ENCODE measurements at places on chromosomes 3 and 15.
A peak's percentile ranks its signal among the peaks of the same experiment; 100 is the strongest.

GRCh38 chr15:66226736-66227135, 26.8 kb downstream of the MEGF11 start:
- DNase-seq, result no peak

DNA sequence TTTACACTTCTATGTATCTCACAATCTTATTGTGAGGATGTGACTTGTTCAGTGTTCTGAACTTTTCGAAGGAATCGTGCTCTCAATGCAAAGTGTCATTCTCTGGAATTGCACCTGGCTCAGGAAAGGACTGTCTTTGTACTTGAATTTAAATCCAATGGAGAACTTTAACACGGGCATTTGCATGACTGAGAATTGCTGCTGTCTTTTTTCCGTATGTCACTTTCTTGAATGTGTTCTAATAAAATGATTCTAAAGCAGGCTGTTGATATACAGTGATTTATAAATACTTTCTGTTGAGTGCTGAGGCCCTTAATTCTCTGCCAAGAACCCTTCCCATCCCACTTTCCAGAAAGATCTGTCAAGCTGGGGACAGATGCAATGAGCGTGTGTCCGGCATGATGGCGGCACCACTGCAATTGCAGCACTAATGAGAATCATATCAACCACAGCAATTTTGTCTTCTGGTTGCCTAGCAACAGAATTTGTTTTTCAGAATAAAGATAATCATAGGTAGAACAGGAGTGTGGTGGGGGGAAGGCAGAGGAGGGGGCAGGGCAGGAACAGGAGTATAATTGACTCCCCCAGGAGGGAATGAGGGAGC, 210.6 kb upstream of the UMPS start:
- DNase-seq, result no peak

- no peak for DNase-seq
Measured at GRCh38 chr15:70923311-70924080, 30.9 kb downstream of the LRRC49 start.

DNA sequence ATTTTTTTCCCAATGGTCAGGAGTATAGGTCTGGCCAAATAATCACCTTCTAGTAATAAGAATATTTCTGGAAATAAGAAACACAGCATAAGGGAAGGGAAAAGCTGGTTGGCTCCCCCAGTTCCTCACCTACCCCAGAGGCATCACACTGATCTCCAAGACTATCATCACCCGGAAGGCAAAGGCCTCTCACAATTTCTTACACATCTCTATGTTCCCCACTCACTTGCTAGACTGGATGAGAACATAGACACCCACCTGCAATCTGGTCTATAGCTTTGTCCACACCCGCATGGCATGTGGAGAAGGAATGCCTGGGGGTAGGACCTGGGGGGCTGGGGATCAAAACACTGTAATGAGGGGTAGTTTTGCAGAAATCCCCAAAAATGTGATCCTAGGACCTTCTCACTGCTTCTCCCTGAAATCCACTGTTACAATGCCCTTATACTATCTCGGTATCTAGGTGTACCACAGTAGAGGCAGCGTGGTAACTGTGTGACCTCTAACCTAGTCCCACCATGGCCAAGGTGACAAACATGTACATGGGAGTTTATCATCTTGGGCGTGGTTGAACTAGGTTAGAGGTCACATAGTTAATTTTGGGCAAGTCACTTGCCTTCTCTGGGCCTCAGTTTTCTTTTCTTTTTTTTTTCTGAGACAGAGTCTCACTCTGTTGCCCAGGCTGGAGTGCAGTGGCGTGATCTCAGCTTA, 29.5 kb upstream of the NRROS start:
- DNase-seq, result peak; percentile 38

DNA sequence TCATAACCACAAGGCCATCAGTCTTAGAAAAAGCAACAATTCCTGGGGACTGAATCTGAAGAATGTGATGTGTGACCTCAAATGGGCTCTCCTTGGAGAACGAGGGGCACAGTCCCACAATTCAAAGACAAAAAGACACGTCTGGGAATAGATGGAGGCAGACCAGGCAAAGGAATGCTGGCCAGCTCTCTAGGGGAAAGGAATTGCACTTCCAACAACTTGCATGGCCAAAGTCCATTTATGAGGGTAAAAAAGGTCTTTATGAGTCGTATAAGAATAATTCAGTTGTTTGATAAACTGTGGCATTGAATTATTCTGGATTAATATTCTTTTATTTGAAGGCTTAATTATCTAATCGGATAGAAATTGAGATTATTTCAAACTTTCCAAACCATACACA, 180.5 kb upstream of the FEZF2 start:
- DNase-seq, result no peak

DNA sequence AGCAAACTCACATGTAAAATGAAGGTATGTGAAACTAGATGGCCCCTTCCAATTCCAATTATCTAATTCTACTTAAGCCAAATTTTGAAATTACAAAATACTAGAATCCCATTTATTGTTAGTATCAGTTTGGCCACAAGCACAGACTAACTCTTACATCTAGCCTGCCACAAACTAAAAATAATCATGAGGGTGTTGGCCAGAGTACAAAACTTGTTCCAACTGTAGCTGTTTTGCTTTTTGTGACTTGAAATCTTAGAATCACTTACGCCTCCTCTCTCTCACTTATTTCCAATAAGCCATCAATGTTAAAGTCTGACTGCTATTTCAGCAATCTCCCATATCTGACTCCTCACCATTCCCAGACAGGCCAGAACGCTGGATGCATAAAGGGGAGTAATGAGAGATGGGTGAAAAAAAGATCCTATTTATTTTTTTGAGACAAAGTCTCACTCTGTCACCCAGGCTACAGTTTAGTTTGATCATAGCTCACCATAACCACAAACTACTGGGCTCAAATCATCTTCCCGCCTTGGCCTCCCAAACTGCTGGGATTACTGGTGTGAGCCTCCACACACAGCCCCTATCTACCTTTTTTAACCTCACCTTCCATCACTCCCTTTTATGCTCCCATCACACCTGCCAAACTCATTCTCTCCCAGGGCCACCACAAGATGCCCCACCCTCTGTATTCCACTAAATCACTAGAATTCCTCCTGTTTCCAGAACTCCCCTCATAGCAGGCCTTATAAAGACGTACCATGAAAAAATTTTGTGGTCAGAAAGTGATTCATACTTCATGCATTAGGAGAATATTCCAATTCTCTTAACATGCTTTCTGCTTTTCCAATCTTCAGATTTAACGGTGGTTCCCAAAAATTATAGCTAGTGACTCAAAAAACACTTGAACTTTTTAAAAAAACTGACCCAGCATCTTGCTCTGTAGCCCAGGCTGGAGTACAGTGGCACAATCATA, 36.5 kb downstream of the ATOSA start:
- DNase-seq, result no peak

DNA sequence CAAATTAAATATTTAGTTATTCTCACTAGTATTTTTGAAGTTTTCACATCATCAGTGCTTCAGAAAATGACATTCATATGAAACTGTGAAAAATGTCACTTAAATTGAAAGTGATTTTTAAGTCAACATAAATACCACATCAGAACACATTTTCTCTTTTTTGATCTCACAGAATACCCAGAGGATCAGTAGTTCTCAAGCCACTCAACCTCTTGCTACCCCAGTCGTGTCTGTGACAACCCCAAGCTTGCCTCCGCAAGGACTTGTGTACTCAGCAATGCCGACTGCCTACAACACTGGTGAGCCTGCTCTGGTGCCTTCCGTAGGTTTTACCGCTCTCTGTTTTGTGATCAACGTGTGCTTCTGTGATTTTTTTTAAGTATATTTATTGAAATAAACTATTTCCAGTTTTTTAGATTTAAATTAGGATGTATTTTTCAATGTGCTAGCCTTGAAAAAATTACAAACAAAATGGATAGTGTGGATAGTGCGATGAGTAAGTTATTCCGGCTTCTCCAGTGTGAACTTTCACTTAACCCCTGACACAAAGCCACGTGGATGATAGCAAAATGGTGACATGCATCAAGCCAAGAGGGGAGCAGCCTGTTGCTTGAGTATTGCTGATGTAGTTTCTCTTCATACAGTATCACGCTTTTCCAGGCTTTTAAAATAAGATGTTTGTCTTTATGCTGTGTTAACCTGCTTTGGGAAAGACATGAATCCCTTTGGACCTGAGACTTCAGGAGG, 26.5 kb downstream of the LYSMD4 start:
- DNase-seq, result peak; percentile 17

- DNase-seq, result no peak
Measured at GRCh38 chr15:85871545-85871944, 76.8 kb upstream of the KLHL25 start.

DNA sequence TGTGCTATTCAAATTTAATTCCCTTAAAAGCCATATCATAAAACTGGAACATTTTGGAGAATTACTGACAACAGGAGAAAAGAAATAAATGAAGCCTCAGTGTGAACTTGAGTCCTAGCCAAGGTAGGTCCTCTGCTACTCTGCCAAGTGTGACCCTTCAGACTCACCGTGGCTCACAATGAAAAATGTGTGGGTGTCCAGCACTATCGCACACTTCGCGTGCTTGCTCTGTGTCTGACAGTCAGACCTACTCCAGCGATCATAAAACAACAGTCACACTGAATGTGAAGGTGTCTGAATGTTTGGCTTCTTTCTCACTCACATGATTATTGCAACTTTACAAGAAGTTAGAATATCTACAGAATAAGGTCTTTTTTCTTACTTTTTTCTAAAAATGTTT, 65.8 kb upstream of the TRA2B start:
- no peak for DNase-seq

GRCh38 chr3:51717446-51717845, 10.6 kb downstream of the GRM2 start:
- no peak for DNase-seq

DNA sequence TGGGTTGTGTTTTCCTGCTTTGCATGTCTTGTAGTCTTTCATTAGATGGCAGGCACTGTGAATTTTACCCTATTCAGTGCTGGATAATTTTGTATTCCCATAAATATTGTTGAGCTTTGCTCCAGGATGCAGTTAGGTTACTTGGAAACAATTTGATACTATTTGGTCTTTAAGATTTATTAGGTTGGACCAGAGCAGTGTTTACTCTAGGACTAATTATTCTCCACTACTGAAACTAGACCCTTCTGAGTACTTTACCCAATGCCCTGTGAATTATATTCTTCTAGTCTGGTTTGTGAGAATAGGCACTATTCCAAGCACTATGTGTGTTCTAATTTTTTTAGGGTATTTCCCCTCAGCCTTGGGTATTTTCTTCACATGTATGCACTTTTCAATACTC, 37.8 kb upstream of the TASOR start:
- DNase-seq, result no peak
